ENCODE measurements at places on chromosomes 16 and 17.

DNA sequence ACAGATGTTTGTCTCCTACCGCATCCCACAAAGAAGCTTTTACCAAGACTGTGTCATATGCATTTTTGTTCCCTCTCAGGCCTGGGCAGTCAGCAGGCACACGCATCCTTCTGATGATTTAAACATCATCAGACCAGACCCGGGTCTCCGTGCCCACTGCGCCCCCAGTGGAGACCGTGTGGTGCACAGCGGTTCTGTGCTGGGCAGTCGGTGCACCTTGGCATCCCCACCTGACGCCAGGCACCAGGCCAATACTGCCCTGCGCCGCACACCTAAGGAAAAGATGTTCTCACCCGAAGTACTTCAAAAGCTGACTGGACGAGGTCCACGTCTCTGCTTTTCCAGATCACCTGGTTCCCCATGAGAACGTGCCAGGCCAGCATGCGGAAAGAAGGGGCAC lies 10.6 kb upstream of the PLD6 start:
- no peak for DNase-seq

DNA sequence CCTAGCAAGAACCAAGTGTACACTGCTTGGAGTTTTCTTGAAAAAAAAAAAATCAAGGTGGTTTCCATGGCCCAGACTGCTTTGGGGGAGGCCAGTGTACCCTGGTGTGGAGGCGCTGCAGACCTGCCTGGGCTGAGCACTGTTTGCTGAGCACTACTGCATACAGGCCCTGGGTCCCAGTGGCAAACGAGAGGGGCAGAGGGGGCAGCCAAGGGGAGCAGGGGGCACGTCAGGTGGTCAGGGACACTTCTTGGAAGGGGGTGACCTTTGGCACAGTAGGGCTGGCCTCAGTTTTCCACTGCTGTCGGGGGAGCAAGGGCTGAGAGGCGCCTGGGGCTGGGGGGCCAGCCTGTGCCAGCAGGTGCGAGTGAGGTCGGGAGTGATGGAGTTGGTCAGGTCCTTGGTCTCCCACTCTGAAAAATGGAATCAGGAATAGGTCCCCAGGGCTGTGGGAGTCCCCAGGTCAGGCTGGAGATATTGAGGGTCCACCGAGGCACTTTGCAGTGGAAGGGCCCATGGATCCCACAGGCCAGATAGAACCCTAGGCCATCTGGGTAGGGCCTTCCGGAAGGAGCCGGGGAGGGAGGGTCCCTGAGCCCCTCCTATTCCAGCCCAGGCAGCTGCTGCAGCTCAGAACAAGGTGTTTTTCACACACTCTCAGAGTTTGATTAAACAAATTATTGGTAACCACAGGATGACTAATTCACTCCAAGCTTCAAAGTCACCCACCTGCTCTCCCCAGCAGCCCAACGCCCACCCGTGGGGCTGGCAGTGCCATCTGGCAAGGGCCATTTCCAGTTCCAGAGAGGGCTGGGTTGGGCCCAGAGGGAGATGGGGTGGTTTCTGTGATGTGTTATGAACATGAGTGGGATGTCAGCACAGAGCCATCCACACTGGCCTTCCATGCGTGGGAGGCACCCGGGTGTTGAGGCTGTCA lies 3.5 kb downstream of the ZFPM1 start:
- no peak for DNase-seq

GRCh38 chr16:55900616-55901393 lies 25.6 kb upstream of the CES5A start:
- DNase-seq: no peak

DNA sequence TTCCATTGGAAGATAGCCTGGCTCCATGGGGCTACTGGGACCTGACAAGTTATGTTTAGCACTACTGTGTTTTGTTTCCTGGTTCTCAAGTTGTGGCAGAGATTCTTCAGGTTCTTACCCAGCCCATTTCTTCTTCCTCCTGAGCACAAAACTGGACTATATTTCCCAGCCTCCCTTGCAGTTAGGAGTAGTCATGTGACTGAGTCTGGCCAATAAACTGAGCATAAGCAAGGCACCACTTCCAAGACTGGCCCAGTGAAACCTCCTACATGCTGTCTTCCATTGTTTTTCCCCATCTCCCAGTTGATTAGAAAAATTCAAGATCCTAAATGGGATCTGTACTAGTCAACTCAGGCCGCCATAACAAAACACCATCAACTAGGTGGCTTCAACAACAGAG lies 28.2 kb upstream of the RBBP6 start:
- DNase-seq: no peak

DNA sequence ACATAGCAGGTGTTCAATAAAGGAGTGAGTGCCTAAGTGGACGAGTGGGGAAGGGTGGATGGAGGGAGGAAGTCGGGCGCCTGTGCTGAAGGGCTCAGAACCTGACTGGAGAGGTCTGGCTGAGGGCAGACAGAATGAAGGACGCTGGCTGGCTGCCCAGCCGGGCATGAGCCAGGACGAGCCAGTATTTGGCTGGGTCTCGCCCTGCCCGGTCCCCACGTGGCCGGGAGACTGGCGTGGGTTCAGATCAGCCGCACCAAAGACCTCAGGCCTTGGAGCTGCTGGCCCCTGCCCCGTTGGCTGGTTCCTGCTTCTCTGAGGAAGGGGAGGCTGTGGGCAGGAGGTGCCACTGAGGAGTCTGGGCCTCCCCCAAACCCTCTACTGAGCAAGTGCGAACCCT lies 79.8 kb downstream of the ENGASE start:
- no peak for DNase-seq

DNA sequence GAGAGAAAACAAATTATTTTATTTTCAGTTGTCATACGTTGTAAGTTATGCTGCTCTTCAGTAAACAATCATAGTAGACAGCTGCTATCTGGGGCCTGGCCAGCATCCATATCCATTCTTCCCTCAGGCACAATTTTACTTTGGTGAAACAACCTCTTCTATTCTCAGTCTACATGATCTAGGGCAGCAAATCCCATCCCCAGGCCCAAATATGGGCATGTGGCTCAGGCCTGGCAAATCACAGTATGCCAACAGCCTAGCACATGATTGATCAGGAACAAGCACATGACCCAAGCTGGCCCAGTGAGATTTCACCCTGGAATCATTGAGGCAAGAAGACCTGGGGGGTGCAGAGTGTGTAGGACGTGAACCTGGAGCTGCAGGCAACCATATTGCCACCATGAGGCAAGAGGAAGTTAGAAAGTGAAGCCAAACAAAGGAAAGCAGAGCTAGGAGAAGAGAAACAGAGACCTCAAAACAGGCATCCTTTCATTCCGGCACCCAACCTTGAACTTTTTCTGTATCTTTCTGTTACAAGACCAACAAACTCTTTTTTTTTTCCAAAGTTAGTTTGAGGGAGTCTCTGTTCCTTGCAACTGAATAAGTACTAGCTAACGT lies 10.3 kb upstream of the ABCC12 start:
- no peak for DNase-seq

- no peak for DNase-seq
Measured at GRCh38 chr17:48074322-48075081, 26.3 kb downstream of the NFE2L1 start.

DNA sequence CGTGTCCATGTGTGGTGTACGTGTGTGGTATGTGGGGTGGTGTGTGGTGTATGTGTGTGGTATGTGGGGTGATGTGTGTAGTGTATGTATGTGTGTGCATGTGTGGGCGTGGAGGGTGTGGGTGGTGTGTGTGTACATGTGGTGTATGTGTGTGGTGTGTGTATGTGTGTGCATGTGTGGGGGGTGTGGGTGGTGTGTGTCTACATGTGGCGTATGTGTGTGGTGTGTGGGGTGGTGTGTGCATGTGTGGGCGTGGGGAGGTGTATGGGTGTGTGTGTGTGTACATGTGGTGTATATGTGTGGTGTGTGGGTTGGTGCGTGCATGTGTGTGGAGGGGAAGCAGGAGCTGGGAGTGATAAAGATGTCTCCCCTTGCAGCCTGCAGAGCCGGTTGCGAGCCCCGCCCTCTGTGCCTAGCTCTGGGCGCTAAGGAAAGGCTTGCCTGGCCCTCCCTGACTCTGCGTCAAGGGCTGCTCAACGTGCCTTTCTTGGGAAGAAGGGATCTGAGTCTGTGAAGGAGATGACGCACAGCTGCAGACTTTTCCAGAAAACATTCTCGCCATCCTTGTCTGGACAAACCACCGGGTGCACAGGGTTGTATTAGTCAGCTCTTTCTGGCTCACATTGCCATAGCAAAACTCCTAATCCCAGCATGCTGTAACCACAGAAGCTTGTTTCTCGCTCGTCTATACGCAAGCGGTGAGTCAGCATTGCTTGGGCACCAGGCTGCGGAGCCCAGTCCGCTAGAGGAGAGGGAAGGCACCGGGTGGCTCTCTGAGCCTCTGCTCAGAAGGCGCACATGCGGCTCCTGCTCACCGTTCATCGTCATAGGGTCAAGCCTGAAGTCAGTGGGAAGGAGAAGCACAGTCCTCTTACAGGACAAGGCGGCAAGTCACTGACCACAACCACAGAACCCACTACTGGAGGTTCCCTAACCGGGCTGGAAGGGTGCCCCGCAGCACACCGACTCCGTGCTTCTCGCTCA lies 2.0 kb upstream of the CD300H start:
- DNase-seq: peak; percentile 35

DNA sequence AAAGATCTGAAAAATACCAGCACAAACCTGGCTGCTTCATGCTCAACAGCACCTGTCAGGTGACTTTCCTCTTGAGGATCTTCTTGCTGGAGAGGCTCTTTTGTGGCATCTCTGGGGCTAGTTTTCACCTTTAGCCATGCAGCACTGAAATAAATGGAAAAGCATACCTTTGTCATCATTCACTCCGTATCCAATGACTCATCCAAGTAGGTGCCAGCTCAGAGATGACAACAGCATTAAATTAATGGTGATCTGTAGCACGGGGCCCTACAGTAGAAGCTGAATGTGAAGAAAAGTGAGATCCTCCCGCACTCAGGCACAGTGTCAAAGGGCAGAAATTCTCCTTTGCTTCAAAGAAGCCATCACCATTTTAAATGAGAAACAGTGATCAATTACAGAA lies 32.2 kb downstream of the KIAA0753 start:
- DNase-seq: no peak

DNA sequence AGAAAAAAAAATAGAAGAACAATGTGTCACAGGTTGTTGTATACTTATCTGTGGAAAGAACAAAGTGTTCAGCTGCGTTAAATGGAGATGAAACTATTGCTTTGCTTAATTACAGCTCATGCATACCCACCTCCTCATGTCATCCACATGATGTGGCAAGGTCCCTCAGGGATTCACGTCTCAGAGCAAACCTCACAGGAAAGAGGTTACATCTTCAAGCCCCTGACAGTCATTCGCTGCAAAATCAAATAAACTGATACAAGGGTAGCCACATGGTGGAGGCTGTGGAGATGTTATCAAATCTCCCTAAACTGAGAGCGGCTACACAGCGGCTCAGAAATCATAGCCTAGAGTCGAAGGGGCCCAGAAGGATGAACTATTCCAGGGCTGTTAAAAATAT lies 21.1 kb downstream of the GINS3 start:
- no peak for DNase-seq

GRCh38 chr16:85332175-85332574 lies 219.9 kb upstream of the CIBAR2 start:
- no peak for DNase-seq

GRCh38 chr17:17780922-17781590 lies 55.7 kb downstream of the SREBF1 start:
- no peak for DNase-seq

DNA sequence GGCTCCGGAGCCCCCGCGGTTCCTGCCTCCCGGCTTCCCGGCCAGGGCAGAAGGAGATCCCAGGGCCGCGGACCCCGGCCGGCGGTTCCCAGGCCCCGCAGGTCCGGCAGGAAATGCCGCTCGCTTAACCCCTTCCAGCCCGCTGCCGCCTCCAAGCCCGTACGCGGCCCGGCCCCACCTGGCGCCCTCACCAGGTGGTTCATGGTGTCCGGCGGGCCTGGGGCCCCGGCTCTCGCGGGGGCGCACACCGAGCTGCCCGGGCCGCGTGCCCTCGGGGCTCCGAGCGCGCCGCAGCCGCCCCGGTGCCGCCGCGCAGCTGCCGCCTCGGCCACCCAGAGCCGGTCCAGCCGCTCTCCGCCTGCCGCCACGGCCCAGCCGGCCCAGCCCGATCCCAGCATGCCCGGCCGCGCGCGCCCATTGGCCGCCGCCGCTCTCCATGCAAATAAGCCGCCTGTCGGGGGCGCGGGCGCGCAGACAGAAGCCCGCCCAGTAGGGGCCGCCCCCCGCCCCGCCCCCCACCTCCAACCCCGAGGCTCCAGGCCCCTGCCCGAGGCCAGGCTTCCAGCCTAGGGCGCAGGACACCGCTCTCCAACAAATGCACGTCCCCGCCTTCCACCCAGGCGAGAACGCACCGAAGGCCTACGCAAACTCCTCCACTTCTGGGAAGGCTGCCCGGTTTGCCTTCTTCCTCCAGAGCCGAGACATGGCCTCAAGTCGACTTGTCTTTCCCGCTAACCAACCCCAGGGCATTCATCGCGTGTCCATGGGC lies at the start of gene BCAR1:
TSS of gene BCAR1 (minus strand) at position 345 of the 769 bp plus-strand sequence. CDS start at position 203, 142 bp downstream.
- peak; percentile 71 for DNase-seq

- no peak for DNase-seq
Measured at GRCh38 chr16:90044111-90044551, 24.9 kb upstream of the DBNDD1 start.

DNA sequence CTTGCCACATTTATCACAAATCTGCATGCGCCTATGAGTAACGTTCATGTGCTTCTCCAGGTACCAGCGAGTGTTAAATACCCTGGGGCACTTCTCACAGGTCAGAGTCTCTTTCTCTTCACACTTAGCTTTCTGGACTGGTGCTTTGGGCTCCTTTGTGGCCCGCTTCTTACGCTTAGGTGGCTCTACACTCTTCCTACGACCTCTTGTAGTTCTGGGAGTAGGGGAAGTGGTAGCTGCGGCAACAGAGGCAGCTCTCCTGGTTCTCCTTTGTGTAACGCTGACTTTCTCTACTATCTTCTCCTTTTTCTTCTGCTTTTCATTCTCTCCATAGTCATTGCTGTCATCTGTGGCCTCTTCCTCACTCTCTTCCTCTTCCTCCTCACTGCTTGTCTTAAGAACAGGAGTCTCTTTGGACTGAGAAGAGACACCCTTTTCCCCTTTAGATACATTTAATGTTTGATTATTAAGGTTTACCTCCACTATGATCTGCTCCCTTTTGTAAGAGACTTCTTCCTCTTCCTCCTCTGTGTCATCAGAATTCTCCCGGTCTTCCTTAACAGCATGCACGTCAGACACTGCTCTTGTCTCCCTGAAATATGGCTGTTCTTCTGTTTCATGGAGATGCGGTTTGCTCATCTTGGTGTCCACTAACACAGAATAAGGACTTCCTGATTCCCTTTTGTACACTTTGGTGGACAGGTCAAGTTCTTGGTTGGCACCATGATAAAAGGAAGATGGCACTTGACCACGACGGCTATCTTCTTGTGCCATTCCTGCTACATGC lies 45.0 kb downstream of the ZNF652 start:
- DNase-seq: no peak

GRCh38 chr17:19718613-19719354 lies 2.4 kb upstream of the SLC47A2 start:
- DNase-seq: no peak

GRCh38 chr17:76415786-76416185 lies 31.4 kb downstream of the SPHK1 start:
- DNase-seq: no peak

DNA sequence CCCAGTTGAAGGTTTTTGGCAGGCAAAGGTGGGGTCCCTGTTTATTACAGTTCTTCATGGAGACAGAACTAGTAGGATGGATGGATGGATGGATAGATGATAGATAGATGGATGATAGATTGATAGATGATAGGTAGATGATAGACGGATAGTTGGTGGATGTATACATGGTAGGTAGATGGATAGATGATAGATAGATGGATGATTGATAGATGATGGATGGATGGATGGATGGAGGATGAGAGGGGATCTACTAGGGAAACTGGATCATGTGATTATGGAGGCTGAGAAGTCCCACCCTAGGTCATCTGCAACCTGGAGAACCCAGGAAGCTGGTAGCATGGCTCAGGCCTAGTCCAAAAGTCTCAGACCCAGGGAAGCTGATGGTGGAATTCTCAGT lies 88.6 kb downstream of the ABCC1 start:
- DNase-seq: no peak
